ENCODE measurements at places on chromosomes 16 and 17.

GRCh38 chr17:75012346-75013091, at the start of gene MRPL58:
Gene MRPL58, plus strand, starts transcription at chr17:75012670. Its CDS starts 17 bp downstream, at chr17:75012687.
- DNase-seq: peak; percentile 67

DNA sequence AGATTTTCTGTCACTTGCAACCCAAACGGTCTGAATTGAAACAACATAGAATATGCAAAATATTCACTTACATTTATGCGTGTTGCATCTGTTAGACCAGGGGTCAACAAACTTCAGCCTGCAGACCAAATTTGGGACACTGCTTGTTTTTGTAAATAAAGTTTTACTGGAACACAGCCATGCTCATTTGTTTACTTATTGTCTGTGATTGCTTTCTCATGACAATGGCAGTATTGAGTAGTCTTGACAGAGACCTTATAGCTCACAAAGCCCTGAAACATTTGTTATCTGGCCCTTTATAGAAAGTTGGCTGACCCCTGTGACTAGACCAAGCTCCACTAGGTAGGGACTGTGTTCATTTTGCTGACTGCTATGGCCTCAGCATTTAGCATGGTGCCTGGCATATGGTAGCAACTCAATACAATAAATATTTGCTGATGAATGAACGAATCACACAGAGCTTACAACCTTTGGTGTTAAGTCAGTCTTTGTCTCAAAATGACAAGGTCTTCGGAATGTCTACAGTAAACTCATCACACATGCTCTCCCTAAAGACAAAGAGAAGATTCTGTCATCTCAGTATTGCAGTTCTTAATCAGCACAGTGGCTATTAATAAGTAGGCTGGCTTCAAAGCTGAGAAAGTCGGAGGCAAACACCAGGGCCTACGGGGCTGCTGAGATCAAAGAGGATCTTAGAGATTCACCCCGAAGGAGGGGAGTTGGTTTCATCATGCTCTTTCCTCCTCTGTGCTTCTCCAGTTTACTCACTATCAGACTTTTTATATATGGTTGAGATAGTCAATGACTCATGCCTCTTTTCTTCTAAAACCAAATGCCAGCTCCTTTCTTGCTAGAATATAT, 95.2 kb upstream of the AXIN2 start:
- no peak for DNase-seq

DNA sequence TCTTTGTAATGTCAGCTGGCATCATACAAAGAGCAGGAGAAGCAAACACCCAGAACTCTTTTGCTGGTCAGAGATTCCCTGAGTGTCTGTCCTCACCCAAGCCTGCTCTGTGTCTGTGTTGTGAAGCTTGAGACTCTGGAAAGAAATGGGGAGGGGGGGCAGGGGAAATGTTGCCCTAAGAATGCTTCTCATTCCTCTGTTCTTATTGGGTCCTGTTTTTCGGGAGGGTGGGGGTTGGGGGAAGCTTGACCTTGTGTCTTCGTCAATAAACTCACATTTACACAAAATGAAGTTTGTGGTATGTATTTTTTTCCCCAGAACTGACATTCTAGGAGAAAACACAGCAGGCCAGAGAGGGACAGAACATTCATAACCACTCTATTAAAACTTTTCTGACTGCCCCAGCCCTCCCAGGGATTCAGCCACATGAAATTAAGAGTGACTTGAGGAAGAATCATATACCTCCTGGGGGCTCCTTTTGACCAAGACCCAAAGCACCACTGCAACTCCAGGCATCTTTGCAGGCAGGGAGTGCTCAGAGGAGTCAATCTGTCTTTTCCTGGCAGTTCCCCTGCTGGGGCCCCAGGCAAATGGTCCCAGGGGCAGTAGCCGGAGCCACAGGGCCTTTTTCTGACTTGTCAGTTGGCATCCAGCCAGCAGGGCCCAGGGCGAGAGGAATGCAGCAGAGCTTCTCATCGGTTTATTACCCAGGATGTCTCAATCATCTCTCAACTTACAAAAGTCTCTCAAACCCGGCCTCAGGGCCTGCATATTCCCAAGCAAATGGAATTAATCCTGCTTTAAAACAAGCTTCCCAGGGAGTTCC, 5.1 kb upstream of the RASL10B start:
- DNase-seq: peak; percentile 93

- DNase-seq: no peak
These were observed 6.6 kb upstream of the IGFBP4 start for GRCh38 chr17:40436636-40437035.

DNA sequence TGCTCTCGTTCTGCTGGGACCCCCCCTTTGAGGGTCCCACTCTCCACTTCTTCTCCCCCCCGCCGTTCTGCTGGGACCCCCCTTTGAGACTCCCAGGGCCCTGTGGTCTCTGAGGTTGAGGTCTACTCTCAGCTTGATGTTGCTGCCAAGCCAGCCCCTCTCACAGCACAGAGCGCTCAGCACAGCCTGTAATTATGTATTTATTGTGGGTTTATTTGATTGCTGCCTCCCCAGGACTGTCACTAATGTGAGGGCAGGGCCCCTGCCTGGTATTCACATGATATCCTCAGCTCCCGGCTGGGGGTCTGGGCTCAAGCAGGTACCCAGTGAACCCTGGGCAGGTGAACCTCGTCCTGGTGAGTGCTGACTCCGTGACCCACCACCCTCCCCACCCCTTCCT, 35.4 kb downstream of the ACTG1 start:
- no peak for DNase-seq

GRCh38 chr16:78142788-78143187, 43.3 kb downstream of the WWOX start:
- DNase-seq: no peak

DNA sequence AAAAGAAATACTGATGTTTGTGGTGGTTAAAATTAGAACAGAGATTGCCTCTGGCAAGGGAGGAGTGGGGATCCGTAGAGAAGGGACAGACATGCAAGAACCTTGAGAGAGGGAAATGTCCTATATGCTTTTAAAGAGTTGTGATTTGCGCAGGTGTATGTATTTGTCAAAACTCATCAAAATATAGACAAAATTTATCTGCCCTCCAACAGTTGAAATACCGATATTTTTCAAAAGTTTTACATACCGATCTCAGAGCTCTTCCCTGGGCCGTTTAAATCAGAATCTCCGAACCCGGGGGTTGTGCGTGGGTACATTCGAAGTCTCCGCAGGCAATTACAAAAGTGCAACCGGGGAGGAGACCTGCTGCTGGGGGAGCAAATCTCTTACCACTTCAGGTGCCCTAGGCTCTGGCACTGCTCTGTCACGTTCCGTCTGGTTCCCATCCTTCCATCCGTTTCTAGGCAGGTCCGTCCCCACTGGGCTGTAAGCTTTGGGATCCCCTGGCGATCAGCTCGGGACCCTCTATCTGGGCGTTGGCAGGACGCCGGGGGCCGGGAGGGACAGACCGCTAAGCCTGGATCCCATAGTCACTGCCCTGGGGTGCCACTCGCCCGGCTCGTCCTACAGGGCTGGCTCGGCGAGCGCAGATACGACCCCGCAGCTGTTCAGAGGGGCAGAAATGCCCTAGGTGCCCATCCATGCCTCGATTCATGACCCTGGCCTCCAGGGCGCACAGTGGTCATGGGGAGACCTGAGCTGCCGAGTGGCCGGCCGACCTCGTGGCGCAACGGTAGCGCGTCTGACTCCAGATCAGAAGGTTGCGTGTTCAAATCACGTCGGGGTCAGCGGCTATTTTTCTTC, 4.2 kb downstream of the BORCS6 start:
- DNase-seq: no peak

- DNase-seq: no peak
These were observed 75.7 kb upstream of the FAM20A start for GRCh38 chr17:68676856-68677255.

DNA sequence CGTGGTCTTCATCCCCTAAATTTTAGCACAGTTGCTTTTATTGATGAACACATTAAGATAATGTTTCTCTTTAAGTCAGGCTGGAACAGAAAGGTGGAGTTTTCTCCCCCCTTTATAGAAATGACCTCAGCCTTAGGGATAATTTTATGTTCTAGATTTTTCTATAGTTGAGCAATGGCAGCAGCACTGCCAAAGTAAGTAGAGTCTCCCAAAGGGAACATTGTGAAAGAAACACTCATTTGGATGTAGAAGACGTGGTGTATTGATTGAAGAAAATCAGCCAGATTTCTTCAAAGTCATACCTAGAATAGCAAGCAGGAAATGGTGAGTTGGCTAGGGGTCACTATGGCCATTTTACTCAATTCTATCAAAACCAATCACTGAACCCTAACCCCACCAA, 122.5 kb downstream of the DNAH9 start:
- DNase-seq: no peak

DNA sequence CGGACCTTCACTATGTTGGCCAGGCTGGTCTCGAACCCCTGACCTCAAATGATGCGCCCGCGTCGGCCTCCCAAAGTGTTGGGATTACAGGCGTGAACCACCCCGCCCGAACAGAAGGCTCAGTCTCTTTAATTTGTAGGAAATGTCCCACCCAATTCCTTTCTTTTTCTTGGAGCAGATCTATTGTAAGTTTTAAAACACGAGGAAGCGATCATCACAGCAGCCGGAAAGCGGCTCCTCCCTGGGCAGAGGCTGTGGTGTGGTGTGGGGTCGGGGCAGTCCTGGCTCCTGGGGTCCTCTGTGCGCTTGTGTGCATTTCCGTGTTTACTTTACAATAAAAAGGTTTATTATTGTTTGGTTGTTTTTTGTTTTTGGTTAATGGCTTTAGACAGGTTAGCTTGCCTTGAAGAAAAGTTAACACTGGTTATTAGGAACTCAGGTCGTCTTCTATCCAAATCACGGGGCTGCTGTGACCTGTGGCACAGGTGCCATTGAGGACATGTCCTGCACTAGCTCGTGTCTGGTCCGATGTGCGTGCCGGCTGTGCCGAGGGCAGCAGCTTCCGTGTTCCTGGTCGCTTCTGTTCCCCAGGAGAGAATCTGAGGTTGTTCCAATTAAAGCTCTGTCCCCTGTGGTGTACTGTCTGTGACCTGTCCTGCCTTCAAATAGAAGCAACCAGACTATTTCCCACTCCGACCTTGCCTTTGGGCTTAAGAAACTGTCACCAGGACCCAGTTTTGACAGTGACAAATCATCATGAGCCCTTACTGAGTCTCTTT, 83.1 kb downstream of the SEC14L1 start:
- no peak for DNase-seq

DNA sequence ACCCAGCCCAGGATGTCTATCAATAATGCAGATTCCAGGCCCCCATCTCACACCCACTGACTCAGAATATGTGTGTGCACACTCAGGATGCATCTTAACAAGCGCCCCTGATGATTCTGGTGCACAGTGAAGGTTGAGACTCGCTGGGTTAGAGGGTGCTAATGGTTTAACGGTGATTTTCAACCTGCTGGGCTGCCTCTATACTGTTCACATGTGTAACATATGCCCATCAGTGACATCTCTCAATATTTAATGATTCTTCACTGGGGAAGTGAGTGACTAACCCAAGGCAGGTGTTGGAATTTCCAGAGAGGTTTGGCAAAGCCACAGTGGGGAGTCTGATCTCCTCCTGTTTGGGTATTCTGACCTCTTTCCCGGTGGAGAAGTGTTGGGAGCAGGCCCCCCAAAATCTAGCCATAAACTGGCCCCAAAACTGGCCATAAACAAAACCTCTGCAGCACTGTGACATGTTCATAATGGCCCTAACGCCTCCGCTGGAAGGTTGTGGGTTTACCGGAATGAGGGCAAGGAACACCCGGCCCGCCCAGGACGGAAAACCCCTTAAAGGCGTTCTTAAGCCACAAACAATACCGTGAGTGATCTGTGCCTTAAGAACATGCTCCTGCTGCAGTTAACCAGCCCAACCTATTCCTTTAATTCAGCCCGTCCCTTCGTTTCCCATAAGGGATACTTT, 4.1 kb upstream of the DOC2B start:
- no peak for DNase-seq

GRCh38 chr17:31226950-31227349, 70.1 kb downstream of the OMG start:
- DNase-seq: no peak

- no peak for DNase-seq
These were observed 177.4 kb downstream of the LGALS9B start for GRCh38 chr17:20289984-20290383.

Data from fibroblast of skin of left quadriceps (primary cell).